ENCODE measurements at places on chromosomes 7 and 10.

GRCh38 chr10:116274064-116274904, 1.3 kb upstream of the GFRA1 start:
- DNase-seq: peak; percentile 30

DNA sequence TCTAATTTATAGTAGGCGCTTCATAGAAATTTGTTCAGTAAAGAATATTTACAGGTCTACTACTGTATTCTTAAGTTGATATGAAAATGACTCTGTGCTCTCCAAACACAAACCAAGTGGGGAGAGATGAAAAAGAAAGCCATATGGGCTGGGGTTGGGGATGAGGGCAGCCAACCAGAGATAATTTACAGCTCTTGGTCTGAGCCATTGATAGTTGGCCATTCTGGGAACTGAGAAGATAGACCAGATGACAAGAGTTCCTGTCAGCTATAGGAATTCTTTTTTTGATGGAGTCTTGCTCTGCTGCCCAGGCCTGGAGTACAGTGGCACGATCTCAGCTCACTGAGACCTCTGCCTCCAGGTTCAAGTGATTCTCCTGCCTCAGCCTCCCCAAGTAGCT, 57.4 kb downstream of the LAMB4 start:
- no peak for DNase-seq

DNA sequence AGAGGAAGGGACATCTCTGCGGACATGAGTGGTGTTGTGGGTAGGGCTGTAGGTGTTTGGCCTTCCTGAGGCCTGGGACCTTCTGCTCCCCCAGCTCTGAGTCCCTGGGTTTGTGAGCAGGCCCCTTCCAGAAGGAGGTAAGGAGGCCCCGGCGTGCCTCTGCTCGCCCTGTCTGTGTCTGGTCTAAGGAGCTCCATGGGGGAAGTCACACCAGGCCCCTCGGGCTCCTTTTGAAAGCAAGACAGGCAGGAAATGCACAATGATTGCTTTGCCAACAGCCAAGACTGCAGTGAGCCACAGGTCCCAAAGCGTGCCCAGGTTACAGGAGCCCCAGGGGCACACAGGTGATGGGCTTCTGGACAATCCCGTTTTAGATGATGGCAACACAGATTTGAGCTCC, 89.5 kb downstream of the FAM53B start:
- DNase-seq: no peak

GRCh38 chr7:149443523-149443922, 17.3 kb downstream of the ZNF777 start:
- DNase-seq: no peak

- DNase-seq: no peak
These were observed 698.6 kb downstream of the CCSER2 start for GRCh38 chr10:85026878-85027467.

- no peak for DNase-seq
These were observed 192.5 kb downstream of the EBF3 start for GRCh38 chr10:129771576-129771975.

GRCh38 chr7:83547526-83547925, 101.4 kb downstream of the SEMA3E start:
- DNase-seq: peak; percentile 83

- peak; percentile 61 for DNase-seq
These were observed 169.7 kb upstream of the PHYHIPL start for GRCh38 chr10:59006511-59007306.

GRCh38 chr10:84269773-84270172, 24.9 kb downstream of the RGR start:
- peak; percentile 74 for DNase-seq

DNA sequence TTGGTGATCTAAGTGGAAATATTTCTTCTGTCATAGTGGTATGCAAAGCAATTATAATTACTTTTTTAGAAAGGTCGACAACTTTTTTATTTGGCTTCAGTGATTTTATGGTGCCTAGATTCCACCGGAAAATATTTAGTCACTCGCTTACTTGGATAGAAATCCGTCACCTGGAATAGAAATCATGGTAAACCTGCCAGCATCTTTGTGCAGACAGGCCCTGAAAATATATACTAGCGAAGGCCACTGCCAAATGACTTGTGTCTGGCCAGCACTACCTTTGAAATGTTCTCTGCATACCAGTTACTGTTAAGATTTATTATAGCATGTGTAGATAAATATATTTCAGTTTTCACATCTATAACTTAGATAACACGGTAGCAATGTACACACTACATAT, 226.4 kb downstream of the AGMO start:
- no peak for DNase-seq

GRCh38 chr10:128950159-128950915, 516.7 kb upstream of the MGMT start:
- DNase-seq: no peak
